K562 (cell line): ENCODE measurements at places on chromosomes 1 and 21. TPM values are rescaled to one million over a fixed set of nuclear protein-coding genes. Genes with fewer than 3 reads are reported as not detected.
A peak's percentile ranks its signal among the peaks of the same experiment; 100 is the strongest.

Gene ZBTB21
- total RNA-seq, result 15.2 and 16.2 TPM in 2 replicates

Gene PROK1
- total RNA-seq, result not detected in 2 replicates

Gene TDRD5
- 0.07 and 0.33 TPM in 2 replicates for total RNA-seq

Gene ACTA1
- not detected in 2 replicates for total RNA-seq

Gene IL23R
- total RNA-seq, result 23.8 and 24.7 TPM in 2 replicates

Gene FMOD
- total RNA-seq, result 0.13 and 0.20 TPM in 2 replicates

Gene MIXL1
- not detected in 2 replicates for total RNA-seq

Gene SPRR1B
- total RNA-seq, result not detected in 2 replicates

DNA sequence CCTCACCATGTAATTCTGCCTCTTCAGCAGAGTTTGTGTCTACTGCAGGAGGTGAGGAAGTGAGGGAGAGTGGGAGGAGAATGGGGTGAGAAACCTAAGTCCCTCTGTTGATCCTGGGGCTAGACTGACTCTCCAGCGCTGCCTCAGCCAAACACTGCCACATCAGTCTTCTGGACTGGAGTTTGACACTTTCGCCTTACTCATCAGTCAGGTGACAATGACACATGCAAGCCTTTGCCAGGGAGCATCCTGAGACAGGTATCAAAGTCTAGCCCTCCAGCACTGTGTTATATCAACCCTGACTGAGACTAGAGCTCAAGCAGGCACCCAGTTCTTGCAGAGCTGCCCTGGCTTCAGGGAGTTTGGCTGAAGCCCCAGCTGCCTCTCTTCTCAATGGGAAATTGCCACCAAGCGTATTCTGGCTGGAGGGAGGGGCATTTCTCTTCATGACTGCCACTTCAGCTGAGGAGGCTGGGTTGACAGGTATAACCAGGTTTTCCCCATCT, 33.3 kb upstream of the SUCO start:
- no peak overlapping the region for H3K4me3 ChIP-seq
- H3K27me3 ChIP-seq, result no peaks in the 10 kb centered on the region; the same call in 2 of the 3 replicates
- peak; percentile 51 for DNase-seq
- H3K4me1 ChIP-seq, result peaks cover 13% of the 10 kb centered on the region; the same call in 2 of the 3 replicates

GRCh38 chr1:204683284-204684205, 2.0 kb downstream of the LRRN2 start:
- DNase-seq, result no peak
- H3K36me3 ChIP-seq, result no peaks in the 10 kb centered on the region
- H3K4me3 ChIP-seq, result no peak overlapping the region
- H3K27ac ChIP-seq, result no peak overlapping the region
- peaks cover 17% of the 10 kb centered on the region for H3K4me1 ChIP-seq
- no peaks in the 10 kb centered on the region for H3K27me3 ChIP-seq

- DNase-seq, result no peak
- H3K27me3 ChIP-seq, result no peaks in the 10 kb centered on the region
- no peak overlapping the region for H3K27ac ChIP-seq
- H3K36me3 ChIP-seq, result no peaks in the 10 kb centered on the region
Measured at GRCh38 chr1:169513208-169513607, 27.5 kb upstream of the SLC19A2 start.

- H3K27me3 ChIP-seq, result no peaks in the 10 kb centered on the region
- no peaks in the 10 kb centered on the region for H3K4me1 ChIP-seq
- H3K4me3 ChIP-seq, result no peak within 1 kb of the TSS
- H3K36me3 ChIP-seq, result no peaks in the 10 kb centered on the region
- DNase-seq, result no peak
Measured at GRCh38 chr1:212847549-212847948, at the start of gene SPATA45. SPATA45 (minus strand) TSS chr1:212847649; CDS start chr1:212836149, 11,500 bp downstream.

GRCh38 chr1:108816049-108816893, 40.6 kb downstream of the AKNAD1 start:
- H3K27me3 ChIP-seq, result no peaks in the 10 kb centered on the region
- peak; percentile 53 for DNase-seq
- H3K36me3 ChIP-seq, result no peaks in the 10 kb centered on the region
- H3K4me1 ChIP-seq, result peaks cover 14% of the 10 kb centered on the region

DNA sequence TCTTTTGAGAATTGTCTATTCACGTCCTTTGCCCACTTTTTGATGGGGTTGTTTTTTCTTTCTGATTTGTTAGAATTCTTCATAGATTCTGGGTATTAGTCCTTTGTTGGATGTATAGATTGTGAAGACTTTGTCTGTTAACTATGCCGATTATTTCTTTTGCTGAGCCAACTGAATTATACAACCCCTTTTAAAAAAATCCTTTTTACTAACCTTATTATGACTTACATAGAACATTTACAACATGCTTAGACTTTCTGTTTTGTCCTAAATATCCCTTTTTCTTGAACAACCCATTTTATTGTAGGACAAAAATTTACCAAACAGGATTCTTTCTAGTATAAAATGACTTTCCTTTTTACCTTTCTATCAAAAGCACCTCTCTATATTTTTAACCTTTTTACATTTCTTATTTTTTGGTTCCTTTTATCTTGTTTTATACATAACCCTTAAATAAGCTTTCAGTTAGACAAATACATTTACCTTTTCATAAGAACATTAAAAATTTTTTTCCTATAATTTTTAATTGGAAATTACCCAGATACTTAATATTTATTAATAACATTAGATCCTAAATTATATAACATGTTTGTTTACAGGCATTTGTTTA, 70.4 kb upstream of the TTLL7 start:
- no peaks in the 10 kb centered on the region for H3K4me1 ChIP-seq
- H3K36me3 ChIP-seq, result no peaks in the 10 kb centered on the region
- DNase-seq, result no peak

DNA sequence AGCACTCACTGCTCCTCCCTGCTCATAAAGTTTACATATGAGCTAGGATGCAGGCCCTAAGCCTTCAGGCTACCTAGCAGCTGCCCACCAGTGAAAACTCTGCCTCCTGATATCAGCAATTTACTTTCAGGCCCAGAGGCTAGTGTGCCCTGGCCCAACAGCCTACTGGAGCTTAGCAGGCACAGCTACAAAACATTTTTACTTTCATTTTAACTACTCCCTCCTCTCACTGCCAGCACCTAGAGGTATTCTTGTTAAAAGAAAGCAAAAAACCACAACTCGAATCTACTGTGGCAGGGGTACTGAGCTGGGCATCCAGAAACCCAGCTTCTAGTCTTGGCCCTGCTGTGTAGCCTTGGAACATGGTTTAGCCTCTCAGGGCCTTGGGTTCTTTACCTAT, 5.8 kb upstream of the LORICRIN start:
- no peak overlapping the region for H3K4me3 ChIP-seq
- H3K4me1 ChIP-seq, result no peaks in the 10 kb centered on the region
- no peaks in the 10 kb centered on the region for H3K36me3 ChIP-seq

DNA sequence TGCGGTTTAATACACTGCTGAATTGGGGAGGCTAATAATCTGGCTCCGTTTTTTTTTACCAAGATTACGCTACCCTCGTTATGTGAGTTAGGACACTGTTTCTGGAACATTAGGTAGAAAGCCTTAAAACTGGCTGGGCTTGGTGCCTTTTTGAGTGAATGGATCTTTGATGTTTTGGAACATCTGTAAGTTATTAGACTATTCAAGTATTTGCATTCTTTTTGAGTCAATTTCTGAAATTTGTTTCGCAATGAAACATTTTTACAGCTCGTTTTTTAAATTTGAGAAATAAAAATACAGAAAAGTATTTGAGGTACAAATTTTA, 106.9 kb downstream of the LTN1 start:
- H3K27me3 ChIP-seq, result no peaks in the 10 kb centered on the region; the same call in 1 of the 2 replicates
- peaks cover 5% of the 10 kb centered on the region; the same call in 1 of the 2 replicates for H3K4me1 ChIP-seq
- H3K36me3 ChIP-seq, result peaks cover 20% of the 10 kb centered on the region; the same call in 2 of the 3 replicates

DNA sequence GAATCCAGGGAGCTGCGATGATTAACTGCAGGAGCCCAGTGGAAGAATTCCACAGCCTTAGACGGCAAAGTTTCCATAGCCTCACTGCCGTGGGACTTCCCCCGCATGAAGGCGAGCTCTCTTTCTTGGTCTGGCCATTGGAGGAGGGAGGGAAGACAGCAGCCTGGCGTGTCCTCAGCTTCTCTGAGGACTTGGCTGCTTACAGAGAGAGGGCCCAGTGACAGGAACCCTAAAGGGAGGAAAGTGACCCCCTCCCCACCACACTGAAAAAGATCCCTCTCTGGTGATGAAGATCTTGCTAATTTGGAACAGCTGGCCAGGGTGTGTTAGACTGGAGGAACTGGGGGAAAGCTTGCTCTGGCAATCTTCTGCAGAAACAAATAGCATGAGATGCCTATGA, 41.0 kb downstream of the ATP2B4 start:
- no peaks in the 10 kb centered on the region for H3K27me3 ChIP-seq
- H3K4me1 ChIP-seq, result peaks cover 4% of the 10 kb centered on the region
- no peak overlapping the region for H3K27ac ChIP-seq

- no peaks in the 10 kb centered on the region for H3K36me3 ChIP-seq
- peaks cover 34% of the 10 kb centered on the region for H3K4me1 ChIP-seq
- DNase-seq, result no peak
- peaks cover 63% of the 10 kb centered on the region for H3K27me3 ChIP-seq
Measured at GRCh38 chr1:53066488-53066887, 4.5 kb downstream of the PODN start.

DNA sequence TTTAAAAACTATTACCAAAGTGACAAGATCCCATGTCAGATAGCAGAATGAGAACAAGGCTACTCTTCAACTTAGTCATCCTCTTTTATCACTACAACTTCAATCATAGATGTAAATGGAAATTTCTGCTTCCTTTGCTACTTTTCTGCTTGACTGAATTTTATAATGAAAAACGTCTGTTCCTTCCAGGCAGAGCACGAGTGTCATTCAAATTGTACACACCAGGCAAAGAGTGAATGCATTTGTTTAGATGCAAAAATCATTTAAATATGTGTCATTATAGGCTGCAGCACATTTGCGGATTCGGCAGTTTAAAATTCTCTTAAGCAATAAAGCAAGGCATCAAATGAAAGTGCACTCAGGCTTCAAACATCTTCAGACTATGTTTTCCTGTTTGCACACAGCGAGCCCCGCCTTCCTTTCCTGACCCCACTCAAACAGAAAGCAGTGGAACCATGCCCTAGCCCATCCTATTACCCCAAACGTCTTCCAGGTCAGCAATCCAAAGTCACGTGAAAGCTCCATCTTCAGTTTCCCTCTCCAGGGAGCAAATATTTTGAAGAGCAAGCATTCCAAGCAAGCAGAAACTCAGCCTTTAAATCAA, 99.6 kb downstream of the APP start:
- no peak for DNase-seq
- H3K4me3 ChIP-seq, result no peak overlapping the region
- H3K36me3 ChIP-seq, result no peaks in the 10 kb centered on the region
- H3K27me3 ChIP-seq, result no peaks in the 10 kb centered on the region

- H3K36me3 ChIP-seq, result no peaks in the 10 kb centered on the region
- no peak overlapping the region for H3K4me3 ChIP-seq
- H3K27ac ChIP-seq, result peak overlapping the region; percentile 15; the same call in 1 of the 3 replicates
- no peaks in the 10 kb centered on the region for H3K27me3 ChIP-seq
Measured at GRCh38 chr1:226029093-226029496, 30.0 kb upstream of the SDE2 start.

DNA sequence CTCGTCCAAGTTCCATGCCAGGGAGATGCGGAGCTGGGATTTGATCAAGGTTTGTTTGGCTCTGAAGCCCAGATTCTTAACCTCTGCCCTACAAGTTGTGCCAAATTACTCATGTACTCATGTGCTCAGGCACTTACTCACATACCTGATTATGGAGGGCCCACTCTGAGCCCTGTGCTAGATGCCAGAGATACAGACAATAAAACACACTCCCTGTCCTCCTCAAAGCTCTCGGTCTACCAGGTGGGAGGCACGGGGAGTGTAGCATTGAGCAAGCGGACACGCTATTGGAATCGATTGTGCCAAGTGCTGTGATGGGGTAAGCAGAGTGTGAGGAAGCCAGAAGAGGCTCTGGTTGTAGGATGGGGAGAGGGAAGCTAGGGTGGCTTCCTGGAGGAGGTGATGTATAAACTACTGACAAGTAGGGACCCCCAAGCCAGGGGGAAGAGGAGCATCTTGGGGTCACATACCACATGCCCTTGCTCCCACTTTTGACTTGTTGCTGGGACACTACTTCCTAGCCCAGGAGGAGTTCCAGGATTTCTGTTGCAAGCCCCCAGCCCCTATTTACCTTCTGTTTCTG, 49.8 kb upstream of the IFNLR1 start:
- no peak overlapping the region for H3K4me3 ChIP-seq
- no peak overlapping the region for H3K27ac ChIP-seq
- H3K36me3 ChIP-seq, result no peaks in the 10 kb centered on the region
- no peak for DNase-seq
- peaks cover 3% of the 10 kb centered on the region; the same call in 1 of the 2 replicates for H3K4me1 ChIP-seq

DNA sequence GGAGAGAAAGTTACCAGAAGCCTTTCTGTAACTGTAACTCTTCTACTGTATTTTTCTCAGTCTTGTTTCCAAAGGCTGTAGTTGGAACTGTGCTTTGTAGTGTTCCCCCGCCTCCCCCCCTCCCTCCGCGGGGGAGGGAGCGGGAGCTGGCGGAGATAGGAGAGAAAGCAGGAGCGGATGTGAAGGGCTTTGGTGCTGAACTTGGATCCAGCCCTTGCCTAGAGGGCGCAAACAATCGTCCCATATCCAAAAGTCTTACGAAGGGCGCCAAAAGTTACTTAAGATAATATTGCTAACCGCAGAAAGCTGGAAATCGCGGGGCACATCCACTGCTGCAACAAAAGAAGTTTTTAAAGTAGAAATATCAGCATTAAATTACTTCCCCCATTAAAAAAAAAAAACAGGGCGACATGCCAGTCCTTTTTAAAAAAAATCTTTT, 2.4 kb upstream of the NFIA start:
- peaks cover 41% of the 10 kb centered on the region for H3K4me1 ChIP-seq
- peak; percentile 81 for DNase-seq
- H3K27ac ChIP-seq, result peak overlapping the region; percentile 70; the same call in 2 of the 3 replicates
- H3K36me3 ChIP-seq, result no peaks in the 10 kb centered on the region
- no peaks in the 10 kb centered on the region for H3K27me3 ChIP-seq

DNA sequence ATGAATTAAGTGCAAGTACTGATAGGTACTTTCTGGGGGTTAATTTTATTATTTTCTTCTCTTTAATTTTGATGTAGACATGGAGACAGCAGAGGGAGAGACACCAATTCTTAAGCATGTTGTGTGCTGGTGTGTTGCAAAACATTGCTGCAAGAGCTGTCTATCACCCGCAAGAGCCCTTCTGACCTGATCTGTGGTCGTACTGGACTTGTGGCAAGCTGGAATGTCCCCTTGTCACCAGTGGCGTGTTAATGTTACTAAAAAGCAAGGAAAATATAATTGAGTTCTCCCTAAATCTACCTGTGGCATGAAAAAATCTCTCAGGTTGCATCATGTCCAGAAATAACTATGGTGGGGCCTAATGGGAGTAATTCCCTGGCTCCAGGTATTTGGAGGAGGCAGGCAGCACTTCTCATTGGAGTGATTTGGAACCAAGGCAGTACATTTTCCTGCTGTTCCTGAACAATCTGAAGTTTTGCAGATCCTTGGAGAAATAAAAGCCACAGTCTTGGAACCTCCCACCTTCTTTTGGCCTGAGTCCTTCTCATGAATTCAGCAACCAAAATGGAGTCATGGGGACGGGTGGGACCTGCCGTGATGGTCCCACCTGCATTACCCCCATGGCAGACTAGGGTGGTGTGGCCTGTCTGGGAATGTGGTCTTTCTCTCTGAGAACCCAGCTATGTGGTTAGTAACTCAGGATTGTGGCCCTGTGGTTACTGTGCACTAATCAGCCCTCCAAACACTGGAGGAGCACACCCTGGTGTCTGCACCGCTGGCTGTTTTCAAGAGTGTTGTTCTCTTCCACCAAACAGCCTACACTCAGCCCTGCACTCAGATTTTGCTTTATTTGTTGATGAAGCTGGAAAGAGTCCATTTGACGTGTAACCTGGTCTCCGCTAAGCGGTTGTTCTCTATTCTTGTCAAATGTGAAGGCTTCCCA, 57.4 kb downstream of the GALNT2 start:
- H3K27me3 ChIP-seq, result no peaks in the 10 kb centered on the region
- no peak overlapping the region for H3K4me3 ChIP-seq
- H3K36me3 ChIP-seq, result peaks cover 35% of the 10 kb centered on the region
- H3K27ac ChIP-seq, result peak overlapping the region; percentile 76
